ENCODE measurements at places on chromosomes 6 and 20.
A peak's percentile ranks its signal among the peaks of the same experiment; 100 is the strongest.

DNA sequence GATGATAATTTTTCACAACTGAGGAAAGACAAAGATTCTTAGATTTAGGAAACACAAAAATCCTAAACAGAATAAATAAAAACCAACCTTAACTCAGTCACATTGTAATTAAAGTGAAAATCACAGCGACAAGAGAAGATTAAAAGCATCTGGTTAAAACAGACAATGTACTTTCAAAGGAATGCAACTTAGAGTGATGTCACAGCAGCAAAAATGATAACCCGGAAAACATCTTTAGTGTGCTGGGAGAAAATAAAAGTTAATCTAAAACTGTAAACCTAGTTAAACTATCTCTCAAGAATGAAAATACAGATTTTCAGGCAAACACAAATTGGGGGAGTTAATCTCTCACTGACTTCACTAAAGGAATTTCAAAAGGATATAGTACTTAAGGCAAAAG is 76.8 kb upstream of the OGFRL1 start:
- no peak for DNase-seq

GRCh38 chr20:58666702-58667101 is 15.6 kb downstream of the STX16 start:
- DNase-seq = no peak

- no peak for DNase-seq
Observed at GRCh38 chr20:4457566-4458543, 263.9 kb upstream of the PRND start.

GRCh38 chr6:55176958-55177357 is 2.6 kb downstream of the HCRTR2 start:
- no peak for DNase-seq

DNA sequence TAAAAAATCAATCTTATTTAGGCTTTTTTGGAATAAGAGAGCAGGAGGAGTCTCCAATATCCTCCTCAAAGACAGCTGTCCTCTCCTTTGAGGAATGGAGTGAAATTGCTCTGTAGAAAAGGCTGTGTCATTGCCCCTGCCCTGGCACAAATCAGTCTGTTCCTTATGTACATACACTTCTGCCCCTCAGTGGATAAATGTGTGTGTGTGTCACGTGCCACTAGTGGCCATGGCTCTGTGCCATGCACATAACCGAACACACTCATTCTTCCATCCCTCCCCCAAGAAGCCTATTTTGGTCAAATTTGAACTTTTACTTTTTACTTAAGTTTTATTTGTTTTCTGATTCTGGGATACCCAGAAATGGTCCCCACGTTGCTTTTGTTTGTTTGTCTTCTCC is 49.2 kb downstream of the ANKS1A start:
- DNase-seq = no peak

DNA sequence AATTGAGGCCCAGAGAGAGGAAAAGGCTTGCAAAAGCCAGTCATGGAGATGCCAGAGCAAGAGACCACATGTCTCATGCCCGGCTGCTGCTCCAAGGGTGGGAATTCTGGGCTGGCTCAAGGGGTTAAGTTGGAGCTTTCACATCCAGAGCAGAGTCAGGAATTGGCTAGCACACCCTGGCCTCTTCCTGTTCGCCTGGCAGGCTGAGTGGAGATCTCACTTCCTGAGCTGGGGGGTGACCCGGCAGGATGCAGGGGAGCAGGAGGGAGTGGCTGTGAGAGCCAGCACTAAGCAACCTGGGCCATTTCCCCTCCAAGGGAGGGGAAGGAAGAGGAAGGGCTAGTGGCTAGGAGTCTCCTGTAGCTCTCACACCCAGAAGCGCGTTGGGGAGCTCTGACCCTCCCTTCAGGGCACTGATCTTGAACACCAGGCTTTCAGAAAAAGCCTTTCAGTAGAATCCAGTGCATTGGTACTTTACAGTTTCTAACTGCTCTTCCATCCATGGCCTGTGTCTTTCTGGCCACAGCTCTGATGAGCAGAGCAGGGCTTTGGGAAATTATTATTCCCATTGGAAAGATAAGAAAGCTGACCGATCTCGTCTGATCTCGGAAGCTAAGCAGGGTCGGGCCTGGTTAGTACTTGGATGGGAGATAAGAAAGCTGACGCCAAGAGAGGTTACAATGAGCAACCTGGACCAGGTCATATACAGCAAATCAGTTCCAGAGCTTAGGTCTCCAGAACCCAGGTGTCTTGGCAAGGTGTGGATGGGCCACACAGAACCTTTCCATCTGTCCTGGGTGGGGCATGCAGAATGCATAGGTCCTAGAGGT is 2.2 kb upstream of the CCM2L start:
- no peak for DNase-seq

GRCh38 chr6:45667766-45668165 is 290.0 kb upstream of the SUPT3H start:
- no peak for DNase-seq

DNA sequence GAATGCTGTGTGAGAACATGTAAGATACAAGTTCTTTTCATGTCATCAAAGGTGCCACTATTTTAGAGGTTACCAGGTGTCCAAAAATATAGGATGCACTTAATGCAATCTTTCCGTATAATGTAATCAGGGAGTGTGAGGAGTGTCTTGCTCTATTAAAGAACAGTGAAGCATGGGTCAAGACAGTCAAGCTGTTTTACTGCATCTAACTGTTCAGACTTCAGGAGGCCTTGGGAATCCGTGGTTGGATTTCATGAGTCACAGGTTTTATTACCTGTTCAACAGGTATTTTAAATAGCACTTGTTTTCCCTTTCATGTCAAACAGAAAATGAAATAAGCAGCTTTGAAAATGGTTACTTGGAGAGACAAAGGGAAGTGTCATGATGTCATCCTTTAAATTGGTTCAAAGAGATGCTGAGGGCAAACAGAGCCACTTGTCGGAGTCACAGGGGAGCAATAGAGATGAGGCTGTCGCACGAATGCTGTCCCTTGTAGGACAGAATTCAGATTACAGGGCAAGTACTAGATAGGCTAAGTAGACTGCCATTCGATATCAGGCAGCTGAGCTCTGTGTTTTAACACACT is 621.5 kb downstream of the QKI start:
- DNase-seq = no peak

DNA sequence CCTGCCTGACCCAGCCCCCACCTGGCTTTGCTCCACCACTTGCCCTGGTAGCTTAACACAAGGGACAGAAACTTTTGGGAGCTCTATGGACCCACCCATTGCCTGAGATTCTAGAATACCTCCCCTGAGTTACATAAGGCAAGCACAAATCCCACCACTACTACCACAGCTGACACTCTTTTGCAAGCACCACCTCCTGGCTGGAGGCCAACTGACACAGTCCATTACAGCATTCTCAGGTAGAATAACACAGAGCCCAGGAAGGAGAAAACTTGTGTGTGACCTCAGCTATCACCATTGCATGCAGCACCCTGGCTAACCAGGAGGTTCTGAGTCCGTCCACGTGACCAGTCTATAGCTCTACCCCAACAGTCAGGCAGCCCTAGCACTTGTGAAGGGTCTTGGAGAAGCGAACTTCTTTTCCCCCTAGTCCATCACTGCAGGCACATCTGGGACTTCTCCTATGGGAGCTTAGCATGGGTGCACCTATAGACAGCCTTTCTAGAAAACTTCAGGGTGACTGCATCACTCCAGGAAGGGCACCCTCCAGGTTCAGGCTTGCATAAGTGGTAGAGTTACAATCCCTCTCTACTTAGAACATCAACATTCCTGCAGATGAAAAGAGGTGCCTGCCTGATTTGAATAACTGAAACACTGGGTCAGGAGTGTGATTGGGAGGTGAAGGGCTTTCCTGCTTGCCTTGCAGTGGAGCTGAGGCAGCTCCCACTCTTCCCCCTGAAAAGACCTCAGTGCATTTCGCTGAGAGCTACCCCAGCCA is 30.1 kb downstream of the CITED2 start:
- no peak for DNase-seq

DNA sequence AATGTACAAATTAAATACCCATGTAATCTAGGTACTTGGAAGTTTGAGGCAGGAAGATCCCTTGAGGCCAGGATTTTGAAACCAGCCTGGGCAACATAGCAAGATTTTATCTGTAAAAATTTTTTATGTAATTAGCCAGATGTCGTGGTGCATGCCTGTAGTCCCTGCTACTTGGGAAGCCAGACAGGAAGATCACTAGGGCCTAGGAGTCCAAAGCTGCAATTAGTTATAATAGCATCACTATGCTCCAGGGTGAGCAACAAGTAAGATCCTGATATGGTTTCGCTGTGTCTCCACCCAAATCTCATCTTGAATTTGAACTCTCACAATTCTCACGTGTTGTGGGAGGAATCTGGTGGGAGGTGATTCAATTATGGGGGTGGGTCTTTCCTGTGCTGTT is 535.8 kb downstream of the TENT5A start:
- no peak for DNase-seq

- DNase-seq = peak; percentile 68
Observed at GRCh38 chr6:131135244-131136020, at the start of gene AKAP7. AKAP7 (plus strand) TSS chr6:131135467; CDS start chr6:131135764, 297 bp downstream.

DNA sequence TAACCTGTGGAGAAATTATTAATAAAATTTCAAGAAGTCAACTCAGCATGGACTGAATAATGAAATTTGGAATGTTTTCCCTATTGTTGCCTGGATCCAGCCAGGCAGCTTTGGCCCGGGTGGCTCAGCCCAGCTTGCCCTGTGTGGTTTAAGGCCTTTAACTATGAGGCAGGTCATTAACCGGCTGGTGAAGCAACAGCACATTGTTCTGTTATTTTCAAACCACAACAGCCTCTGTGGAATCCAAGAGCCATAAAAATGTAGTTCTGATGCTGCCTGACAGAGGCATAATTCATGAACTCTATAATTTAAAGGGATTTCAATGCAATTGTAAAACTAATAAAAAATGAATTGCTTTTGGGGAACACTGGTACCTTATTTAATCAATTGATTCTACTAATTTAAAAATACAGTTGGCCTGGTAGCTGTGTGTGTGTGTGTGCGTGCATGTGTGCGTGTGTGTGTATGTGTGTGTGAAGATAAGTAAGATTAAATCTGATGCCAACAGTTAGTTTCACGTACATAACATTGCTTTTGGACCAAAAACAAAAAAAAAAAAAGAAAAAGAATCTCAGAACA is 117.7 kb downstream of the RPS12 start:
- DNase-seq = no peak

DNA sequence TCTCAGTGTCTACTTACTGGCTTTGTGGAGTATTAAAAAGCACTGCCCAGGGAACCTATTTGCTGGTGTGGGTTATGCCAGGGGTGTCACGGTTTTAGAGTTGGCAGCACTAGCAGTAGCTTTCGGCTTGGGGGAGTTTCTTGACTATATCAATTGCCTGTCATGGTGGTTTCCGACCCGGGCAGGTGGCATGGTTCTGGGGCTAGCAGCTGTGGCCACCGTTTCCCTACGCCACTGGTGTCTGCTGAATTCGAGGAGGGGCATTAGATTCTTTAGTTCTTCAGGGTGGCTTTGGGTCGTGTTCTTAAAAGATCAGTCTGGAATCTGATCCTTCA is 55.6 kb upstream of the FOXC1 start:
- no peak for DNase-seq

- no peak for DNase-seq
Observed at GRCh38 chr6:22087960-22088706, 208.7 kb downstream of the PRL start.

DNA sequence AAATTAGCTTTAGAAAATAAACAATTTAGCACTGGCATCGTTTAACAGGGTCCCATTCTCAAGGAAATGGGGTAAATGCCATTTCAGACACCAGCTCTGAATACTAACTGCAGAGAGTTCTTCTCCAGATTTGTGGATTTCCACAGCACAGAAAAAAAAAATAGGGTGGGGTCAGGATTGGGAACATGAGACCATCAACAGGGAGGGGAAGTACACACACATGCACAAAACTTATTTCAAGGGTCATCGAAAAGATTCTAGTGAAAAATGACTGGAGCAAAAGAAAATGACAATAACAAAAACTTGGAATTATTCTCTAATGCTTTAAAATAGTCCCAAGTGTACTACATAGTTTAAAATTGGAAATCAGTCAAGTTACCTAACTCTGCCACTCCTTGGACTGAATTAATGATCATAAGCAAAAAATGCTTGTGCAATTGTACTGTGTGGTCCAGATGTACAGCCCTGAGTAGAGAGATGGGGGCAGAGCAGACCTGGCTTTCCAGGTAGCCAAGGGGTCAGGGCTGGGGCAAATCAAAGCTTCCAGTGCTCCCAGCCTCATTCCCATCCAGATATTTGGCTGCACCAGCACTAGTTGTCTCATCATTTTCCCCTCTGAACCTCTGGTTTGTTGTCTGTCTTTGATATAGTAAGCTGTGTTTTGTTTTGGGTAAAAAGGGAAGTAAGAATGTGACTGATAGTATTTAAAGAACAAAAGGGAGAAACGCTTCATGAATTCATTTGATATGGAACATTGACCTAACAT is 152.4 kb downstream of the SOBP start:
- no peak for DNase-seq

GRCh38 chr6:170089963-170090362 is 200.9 kb downstream of the DLL1 start:
- peak; percentile 22 for DNase-seq

GRCh38 chr6:56644366-56644765 is 1.7 kb upstream of the DST start:
- no peak for DNase-seq

DNA sequence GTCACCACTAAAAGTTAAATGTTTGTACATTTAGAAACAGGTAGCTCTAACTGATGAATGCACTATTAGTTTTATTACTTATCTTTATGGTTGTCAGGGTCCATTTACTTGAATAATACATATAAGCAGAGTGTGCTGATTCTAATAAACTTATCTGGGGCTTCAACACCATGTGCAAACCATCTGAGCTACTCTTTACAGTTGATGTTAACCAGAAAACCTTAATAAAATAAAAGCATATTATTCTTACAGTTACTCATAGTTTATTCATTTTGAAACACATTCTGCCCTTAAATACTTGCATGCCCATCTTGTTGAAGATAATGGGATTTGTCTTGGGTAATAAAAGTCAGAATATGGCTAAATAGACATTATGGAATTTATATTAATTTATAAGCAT is 1042.2 kb downstream of the EPHA7 start:
- no peak for DNase-seq

DNA sequence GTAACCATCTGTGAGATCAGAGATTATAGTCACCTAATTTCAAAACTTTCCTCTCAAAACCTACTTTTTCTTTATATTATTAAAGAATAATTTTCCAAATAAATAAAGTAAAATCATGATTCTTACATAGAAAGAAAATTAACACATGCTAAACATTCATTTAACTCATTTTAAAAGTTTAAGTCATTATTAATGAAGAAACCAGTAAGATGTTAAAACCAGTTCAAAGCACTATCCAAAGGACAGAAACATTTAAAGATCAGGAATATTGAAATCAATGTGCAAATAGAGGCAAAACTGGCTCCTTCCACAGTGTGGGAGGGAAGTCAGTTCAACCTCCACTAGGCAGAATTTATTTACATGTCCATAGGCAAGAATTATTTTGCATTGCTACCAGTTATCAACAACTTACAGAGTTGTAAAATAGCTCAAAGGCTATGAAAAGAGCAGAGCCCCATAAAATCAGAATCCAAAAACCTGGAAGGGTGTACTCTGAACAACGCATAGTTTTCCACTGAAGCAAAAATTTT is 146.9 kb downstream of the KHDC1L start:
- no peak for DNase-seq
